Activated naive CD8-positive, alpha-beta T cell treated with anti-CD3 and anti-CD28 coated beads, Interleukin-2, amount 50 U/mL, for 24 hours (primary cell): ENCODE measurements at places on chromosomes 12 and 14.

GRCh38 chr12:55727643-55728185, 1.1 kb downstream of the CD63 start:
- DNase-seq = no peak

- DNase-seq = no peak
These were observed 54.4 kb downstream of the AKAP6 start for GRCh38 chr14:32383364-32384009.

DNA sequence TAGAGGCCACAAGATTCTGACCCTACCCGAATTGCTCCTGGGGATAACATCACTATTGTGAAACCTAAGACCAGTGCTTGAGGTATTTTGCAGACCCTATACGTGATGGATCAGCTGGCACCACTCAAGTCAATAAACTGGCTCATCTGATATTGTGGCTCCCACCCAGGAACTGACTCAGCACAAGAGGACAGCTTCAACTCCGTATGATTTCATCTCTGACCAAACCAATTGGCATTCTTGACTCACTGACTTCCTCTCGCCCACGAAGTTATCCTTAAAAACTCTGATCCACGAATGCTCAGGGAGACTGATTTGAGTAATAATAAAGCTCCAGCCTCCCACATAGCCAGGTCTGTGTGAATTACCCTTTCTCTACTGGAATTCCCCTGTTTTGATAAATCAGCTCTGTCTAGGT, 1036.1 kb upstream of the TMEM132C start:
- no peak for DNase-seq

DNA sequence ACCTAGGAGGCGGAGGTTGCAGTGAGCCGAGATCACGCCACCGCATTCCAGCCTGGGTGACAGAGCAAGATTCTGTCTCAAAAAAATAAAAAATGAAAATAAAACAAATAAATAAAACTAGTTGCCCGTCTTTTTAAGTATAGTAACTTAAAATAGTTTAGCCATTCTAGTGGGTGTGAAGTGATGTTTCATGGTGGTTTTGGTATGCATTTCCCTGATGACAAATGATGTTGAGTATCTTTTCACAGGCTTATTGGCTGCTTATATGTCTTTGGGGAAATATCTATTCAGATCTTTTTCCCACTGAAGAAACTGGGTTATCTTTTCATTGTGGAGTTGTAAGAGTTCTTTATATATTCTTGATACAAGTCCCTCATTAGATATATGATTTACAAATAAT, 102.4 kb upstream of the METAP2 start:
- DNase-seq = no peak

- DNase-seq = no peak
These were observed 636.6 kb downstream of the FLRT2 start for GRCh38 chr14:86166541-86166940.
